ENCODE measurements at places on chromosomes 11 and 22.
A peak's percentile ranks its signal among the peaks of the same experiment; 100 is the strongest.

DNA sequence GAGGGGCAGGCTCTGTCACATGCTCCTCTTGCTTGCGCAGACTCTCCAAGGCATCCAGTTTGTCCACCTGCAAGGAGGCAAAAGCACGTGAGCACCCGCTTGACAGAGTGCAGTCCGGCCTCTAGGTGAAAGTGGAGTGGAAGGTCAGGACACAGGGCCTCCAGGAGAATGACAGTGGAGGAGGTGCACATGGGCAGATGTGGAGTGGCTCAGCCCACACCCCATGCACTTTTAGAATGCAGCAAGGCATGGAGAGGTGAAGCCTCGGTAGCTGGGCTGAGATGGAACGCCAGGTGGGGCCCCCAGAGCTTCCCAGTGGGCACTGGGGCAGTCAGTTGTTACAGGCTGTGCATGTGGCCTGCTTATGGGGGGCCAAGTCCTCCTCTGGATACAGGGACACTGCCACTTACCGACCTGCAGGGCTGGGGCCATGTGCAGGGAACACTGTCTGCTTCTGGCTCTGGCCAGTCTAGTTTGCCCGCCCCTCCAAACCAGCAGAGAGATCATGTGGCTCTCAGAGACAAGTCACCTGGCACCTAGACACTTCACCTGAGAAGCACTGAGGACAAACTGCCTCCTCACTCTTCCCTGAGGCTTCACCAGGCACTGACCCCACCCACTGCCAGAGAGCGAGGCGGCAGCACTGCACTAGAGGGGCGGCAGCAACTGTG is 2.3 kb upstream of the SLC25A1 start:
- DNase-seq, result no peak

DNA sequence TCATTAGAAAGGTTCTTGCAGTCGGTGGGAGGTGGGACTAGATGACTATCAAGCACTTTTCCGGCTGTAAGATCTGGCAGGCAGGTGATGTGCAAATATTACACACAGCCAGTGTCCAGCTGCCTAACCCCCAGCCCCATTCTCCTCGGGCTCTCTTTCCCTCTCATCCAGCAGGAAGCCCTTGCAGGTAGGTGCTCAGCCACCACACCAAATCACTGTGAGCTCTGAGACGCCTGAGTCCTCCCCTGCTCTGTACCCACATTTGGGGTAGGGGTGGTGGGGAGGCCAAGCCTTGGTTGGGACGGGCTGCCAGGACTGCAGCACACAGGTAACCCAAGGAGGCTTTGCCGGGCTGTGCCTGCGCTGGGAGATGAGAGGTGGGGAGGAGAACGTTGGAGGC is 601 bp downstream of the ART5 start:
- no peak for DNase-seq

GRCh38 chr11:123203934-123204333 is 8.9 kb upstream of the CLMP start:
- DNase-seq, result no peak

- DNase-seq, result no peak
Measured at GRCh38 chr22:29831186-29831921, 6.7 kb downstream of the ASCC2 start.

GRCh38 chr22:44918925-44919392 is 90.8 kb downstream of the PHF21B start:
- DNase-seq, result no peak

DNA sequence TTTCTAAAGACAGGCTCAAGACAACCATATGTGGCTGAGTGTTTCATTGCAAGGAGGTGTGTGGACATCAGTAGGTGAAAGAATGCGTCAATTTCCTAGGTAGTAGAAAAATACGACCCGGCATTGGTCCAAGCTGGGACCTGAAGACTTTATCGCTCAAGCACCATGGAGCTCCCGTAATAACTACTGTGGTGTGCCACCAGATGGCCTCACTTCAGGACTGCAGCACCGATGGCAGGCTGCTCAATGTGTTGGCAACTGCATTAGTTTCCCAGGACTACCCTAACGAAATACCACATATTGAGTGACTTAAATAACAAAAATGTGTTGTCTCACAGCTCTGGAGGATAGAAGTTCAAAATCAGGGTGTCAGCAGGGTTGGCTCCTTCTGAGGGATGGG is 72.4 kb upstream of the FAT3 start:
- DNase-seq, result peak; percentile 8

GRCh38 chr22:49894322-49895054 is 23.8 kb downstream of the ALG12 start:
- DNase-seq, result no peak

DNA sequence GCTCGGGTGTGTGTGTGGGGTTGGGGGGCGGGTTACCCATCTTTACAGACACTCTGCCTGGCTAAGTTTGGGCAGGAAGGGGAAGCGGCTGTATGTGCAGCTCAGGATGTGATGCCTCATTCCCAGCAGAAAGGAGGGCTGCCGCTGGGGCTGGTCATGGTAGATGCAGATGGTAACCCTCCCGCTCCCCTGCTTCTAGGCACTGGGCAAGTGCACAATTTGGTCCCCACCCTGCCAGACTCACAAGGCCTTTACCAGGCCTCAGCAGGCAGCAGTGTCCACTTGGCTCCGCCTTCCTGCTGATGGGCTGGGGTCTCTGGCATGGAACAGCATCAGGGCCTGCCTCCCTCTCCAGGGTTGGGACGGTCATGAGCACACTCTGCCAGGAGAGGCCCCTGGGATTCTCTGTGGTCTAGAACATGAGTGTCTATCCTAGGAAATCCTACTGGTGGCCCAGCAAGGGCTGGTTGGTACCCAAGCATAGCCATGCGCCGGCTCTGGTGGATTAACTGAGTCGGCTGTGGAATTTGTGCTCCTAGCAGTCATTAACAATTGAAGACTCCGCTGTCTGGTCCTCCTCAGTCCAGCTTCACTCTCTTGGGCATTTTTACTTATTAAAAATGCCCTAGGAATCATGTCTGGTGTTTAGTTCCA is 4.2 kb downstream of the LMO1 start:
- no peak for DNase-seq

DNA sequence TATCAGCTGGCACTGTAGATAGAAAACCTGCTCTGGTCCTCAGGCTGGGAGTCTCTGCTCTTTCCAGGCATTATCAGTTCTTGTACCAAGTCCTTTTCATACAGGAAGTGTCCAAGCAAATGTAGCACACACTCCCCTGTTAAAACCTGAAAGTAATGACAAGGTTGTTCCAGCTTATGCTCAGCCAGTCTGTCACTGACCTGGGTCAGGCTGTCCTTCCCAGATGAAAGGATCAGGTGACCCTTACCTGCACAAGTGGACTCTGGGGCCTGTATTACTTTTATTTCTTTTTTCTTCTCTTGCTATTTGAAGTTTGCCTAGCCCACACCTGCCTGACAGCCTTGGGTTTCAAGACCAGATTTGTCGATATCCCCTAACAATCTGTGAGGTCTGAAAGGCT is 156.3 kb upstream of the SESN3 start:
- no peak for DNase-seq

- no peak for DNase-seq
Measured at GRCh38 chr11:34346551-34346950, 11.3 kb downstream of the ABTB2 start.

- no peak for DNase-seq
Measured at GRCh38 chr11:69515271-69516245, 34.1 kb downstream of the LINC01488 start.

DNA sequence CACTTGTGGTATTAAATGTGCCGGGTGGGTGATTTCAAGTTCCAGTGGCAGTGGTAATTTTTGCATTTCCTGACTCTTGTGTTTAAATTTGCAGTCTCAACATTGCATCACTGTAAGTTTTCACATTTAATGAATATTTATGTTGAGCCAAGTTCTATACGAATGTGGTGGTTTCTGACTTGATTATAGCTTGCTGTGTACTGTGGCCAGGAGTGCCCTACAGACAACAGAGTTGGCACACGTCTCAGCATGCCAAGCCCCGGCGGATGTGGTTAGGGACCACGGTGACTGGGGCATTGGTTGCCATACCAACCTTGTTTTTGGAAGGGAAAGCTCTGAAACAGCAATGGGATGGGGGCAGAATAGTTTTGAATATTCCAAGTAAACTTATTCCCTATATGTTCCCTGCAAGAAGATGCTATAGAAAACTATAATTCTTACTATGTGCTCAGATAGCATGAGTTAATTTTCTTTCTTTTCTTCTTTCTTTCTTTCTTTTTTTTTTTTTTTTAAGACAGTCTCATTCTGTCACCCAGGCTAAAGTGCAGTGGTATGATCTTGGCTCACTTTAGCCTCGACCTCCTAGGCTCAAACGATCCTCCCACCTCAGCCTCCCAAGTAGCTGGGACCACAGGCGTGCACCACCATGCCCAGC is 16.0 kb downstream of the ZNRF3 start:
- no peak for DNase-seq

DNA sequence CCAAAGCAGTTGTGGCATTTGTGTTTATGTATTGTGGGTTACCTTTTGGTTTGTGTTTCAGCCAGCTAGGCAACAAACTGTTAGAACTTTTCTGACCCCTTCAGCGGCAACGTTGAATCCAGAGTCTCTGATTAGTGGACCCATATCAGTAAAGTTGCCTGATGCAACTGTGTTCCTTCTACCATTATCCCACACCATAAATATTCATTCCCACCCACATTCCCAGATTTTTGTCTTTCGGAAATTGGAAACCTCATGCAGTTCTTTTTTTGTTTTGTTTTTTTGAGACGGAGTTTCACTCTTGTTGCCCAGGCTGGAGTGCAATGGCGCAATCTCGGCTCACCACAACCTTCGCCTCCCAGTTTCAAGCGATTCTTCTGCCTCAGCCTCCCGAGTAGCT is 30.7 kb upstream of the RBX1 start:
- no peak for DNase-seq

- DNase-seq, result no peak
Measured at GRCh38 chr11:111878385-111878848, 548 bp downstream of the FDXACB1 start.

DNA sequence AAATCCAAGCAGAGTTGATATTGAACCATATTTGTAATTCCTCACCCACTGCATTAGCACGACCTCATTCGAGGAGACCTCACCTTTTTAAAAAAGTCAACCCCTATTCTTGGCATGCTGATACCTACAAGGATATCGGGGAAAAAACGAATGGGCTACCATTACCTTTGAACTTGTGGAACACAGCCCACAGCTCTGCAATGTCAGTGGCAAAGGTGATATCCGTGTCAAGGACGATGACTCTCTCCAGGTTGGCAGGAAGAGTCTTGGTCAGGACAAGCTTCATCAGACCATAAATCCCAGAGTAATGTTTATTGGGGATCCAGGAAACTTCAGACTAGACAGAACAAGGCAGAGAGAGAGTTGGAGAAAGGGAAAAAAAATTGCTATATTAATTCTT is 355.6 kb downstream of the LARGE1 start:
- DNase-seq, result no peak

DNA sequence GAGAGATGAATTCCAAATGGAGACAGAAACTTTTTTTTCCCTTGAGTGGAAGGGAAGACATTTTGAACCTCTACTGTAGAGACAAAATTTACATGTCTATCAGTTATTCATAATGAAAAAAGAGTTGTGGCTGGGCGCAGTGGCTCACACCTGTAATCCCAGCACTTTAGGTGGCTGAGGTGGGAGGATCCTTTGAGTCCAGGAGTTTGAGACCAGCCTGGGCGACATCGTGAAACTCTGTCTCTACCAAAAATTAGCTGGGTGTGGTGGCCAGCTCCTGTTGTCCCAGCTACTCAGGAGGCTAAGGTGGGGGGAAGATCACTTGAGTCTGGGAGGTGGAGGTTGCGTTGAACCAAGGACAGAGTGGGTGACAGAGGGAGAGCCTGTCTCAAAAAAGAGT is 4.1 kb downstream of the EED start:
- DNase-seq, result no peak

DNA sequence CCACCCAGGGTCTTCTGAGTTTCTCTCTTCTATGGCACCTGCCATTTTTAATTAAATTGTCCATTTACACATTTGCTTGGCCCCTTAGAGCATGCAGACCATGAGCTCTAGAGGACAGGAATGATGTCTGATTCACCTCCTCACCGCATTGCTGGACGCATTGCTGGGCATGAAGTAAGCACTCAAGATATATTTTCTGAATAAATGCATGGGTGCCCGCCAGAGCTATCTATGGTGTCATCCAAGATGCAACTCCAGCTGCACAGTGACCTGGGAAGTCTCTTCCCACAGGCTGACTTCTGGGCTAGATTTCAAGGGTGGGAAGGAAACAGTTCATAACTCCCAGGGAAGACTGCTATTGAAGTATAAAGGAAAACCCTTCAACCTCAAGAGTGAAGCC is 66.6 kb upstream of the ASPHD2 start:
- no peak for DNase-seq

DNA sequence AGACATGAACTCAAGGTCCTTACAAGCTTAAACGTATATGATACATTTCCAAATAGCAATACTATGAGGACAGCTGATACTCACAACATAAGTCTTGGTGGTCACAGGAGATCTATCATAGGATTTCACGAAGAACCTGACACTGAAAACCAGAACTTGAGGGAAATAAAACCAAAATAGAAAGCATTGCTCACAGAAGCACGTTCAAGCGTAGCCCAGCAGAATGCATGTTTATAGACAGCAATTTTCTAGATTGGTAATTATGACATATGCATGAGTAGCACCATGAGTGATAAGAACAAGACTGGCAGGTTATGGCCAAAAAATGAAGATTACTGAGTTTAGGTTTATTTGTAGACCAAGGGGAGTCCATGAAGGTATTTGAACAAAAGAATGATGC is 243.5 kb downstream of the ETS1 start:
- DNase-seq, result no peak

- no peak for DNase-seq
Measured at GRCh38 chr11:68521969-68522652, 61.6 kb downstream of the PPP6R3 start.

DNA sequence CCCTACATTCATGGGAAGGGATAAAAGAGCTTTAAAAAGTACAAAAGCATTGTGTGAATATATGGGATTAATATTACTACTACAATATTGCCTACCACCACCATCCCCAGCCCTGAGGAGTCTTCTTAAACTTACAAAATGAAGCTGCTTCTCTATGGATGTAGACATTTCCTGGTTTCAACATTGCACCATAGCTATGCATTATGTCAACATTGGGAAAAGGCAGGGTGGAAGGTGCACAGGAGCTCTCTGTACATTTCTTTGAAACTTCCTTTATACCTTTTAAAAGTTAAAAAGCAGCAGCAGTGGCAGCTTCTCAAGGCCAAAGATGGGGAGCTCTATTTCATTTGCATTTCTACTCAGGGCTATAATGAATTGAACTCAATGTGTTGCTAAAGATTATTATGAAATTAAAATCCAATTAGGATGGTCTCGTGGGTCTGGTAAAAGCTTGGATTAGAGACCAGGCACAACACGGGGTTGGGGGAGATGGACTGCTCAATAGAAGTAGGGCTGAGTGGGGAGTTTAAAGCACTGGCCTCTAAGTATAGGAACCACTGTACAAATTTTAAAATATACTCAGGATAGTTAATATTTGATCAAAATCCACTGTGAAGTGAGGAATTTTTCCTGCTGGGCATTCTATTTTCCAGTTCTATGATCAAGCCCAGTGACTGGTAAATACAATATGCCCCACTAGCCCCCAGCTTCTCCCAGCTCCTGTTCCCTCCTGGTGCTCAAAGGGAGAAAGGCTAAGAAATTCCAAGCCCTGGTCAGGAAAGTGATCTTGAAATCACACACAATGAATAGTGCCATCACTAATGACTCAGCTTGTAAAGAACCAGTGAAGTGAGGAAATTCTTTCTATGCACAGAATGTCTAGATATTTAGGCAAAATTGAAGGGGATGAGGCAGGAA is 362.7 kb upstream of the CCDC90B start:
- peak; percentile 6 for DNase-seq

- no peak for DNase-seq
Measured at GRCh38 chr22:42314709-42315391, 44.4 kb upstream of the TCF20 start.

Data from HuH-7 (cell line).